ENCODE measurements at places on chromosomes 12 and 14.

- no peak for DNase-seq
These were observed 8.1 kb downstream of the CORO1C start for GRCh38 chr12:108722992-108723766.

DNA sequence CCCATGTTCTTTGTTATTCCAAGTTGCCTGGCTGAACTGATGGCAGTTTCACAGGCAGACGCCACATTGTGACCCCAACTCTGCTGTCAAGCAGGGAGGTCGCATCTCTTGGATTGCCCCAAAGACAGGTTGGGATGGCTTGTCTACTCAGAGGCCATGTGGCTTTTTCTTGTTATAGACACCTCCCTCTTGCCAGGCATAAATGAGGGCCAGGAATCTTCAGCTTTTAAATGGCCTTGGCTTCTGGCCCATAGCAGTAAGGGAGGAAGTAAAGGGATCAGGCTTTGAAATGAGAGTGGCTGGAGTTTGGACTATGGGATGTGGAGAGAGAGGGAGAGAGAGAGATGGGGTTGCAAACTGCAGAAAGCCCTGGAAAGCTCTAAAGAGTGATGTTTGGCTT is 215.0 kb downstream of the TBX5 start:
- no peak for DNase-seq

DNA sequence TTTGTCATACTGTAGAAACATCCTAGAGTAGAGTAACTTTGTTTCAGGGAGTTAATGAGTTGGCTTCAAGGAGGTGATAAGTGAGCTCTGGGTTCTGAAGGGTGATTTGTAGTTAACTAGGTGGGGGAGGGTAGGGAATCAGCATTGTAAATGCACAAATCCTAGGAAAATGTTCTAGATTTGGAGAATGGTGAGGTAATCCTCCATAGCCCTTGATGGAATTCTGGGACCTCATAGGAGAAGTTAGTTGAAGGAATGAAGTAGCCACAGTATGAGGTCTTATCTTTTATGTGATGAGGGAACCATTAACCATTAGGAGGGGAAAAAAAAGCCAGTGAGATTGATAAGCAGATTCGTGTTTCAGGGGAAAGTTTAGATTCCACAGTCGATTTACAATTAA is 8.0 kb downstream of the CNOT2 start:
- no peak for DNase-seq

- peak; percentile 64 for DNase-seq
These were observed at the start of gene LTB4R for GRCh38 chr14:24310646-24311604. Gene LTB4R, plus strand, starts transcription at chr14:24311502. Its CDS starts 4,150 bp downstream, at chr14:24315652.

DNA sequence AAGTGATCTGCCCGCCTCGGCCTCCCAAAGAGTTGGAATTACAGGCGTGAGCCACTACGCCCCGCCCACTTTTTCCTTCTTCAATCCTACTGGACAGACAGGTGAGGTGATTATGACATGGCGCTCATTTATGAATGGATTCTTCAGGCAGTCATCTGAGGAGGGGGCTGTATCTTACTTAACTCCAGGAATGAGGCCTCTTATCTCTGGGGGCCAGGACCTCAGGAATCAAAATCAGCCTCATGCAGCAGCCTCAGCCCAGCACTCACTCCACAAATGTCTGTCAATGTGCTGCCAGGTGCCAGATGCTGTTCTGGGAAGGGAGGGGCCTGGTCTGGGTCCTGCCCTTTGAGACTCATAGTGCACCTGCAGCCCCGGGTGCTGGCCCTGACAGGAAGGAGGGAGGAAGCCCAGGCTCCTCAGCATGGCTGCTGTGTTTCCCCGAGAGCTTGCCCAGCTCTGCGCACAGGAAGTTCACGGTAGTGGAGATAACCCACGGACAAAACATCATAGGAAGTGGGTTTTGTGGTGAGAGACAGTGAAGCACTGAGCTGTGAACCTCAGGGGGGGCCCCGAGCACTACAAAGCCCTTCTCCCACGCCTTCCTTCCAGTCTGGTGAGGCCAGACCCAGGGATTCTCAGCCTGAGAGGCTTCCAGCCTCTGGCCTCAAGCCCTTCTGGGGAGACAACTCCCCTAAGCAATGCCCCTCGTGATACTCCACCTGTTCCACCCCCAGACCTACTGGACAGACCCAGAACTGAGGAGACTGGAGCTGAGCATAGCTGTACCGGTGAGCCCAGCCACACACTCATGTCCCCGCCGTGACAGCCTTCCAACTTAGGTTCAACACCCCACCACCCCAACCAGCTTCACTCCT is 22.3 kb downstream of the GALNT6 start:
- peak; percentile 81 for DNase-seq

DNA sequence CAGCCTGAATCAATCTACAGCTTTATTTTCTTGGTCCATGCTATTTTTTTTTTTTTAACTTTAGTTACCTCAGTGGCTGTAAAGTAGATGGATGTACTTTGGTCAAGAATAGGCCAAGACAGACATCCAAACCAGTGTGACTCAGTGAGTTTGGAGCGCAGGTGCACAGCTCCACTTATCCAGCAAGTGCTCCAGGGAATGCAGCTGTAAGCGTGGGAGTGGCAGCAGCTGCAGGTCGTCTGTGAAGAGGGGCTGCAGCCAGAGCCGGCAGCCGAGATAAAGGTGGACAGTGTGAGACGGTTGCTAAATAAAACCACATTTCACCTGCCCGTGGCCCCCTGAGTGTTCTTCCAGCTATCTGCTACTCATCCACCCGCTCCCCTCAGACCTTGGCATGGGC is 1018.7 kb downstream of the AACS start:
- DNase-seq = no peak

GRCh38 chr14:30125322-30125979 is 197.8 kb upstream of the PRKD1 start:
- no peak for DNase-seq

- peak; percentile 37 for DNase-seq
These were observed 1.8 kb downstream of the SLC38A1 start for GRCh38 chr12:46266869-46267574.

DNA sequence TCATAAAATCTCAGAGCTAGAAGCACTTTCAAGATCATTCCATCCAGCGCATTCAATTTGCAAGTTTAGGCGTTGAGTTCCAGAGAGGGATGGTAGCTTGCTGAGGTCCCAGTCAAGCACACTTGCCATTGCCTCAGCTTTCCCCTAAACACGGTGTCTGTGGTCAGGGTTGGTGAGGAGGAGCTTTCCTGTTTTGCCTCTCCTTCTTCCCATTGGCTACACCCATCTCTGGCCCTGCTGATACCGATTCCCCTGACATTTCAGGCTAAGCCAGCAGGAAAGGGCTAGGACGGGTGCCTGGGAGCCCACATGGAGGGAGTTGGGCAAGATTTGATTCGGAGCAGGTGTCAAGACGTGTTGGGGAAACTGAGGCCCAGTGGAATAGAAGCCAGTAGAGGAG is 9.1 kb downstream of the NFATC4 start:
- no peak for DNase-seq

DNA sequence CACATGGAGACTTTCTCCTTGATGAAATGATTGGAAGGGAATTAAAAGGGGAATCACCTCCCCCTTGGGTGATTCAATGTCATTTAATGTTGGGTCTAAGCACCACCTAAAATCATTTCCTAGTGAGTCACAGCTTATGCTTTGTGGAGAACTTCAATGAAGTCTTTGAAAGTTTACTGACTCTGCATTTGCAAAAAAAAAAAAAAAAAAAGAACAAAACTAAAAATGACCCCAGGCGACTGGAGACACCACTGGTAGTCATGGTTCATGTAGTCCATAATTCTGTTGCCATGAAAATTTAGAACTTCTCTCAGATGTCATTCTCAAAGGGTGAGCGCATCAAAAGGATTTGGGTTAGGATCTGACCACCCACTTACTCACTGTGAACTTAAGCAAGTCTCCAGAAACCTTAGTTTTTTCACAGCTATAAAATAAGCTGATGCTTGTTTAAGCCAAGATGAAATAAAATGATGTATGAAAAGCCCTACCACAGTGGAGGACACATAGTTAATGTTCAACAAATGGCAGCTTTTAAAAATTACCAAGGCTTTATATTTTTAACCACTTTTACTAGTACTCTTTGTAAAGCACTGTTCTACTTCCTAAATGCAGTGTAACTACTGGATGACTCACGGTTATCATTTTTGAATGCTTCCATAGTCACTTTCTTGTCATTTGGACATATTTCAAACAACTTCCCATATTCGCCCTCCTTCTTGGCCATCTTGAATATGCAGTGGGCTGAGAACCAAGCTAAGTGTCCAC is 18.1 kb upstream of the KSR2 start:
- no peak for DNase-seq

GRCh38 chr12:111413442-111414086 is 7.8 kb downstream of the SH2B3 start:
- no peak for DNase-seq

DNA sequence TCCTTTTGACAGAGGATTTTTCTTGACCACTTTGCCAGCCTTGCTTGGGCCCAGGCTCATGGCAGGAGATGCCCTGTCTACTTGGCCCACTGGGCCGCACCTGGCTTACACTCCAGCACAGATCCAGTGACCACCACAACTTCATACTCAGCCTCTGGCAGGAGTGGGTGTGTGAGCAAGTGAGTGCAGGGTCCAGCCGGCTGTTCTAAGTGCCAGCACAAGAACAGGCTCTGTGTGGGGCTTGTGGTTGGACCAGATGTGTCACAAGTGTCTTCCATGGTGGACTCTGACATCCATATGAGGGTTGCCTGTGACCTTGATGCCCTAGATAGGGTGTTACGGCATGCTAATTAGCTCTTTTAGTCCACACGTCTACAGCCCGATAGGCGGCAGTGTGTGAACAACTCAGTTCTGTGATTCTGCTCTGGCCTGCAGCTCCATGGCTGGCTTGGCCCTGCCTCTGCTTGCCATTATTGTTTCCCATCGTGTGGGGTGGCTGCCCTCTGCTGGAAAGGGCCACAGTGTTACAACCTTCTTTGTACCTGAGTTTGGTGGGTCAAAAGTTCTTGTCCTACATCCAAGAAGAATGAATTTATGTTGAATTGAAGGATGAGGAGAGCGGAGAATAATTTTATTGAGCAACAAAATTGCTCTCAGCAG is 1089.1 kb downstream of the SLC6A15 start:
- no peak for DNase-seq

- peak; percentile 24 for DNase-seq
These were observed at the start of gene PLEKHA5 for GRCh38 chr12:19129486-19130223. Gene PLEKHA5, plus strand, starts transcription at chr12:19129733. Its CDS starts 67 bp downstream, at chr12:19129800.

- DNase-seq = no peak
These were observed 74.7 kb downstream of the TRIM9 start for GRCh38 chr14:51020024-51020710.

DNA sequence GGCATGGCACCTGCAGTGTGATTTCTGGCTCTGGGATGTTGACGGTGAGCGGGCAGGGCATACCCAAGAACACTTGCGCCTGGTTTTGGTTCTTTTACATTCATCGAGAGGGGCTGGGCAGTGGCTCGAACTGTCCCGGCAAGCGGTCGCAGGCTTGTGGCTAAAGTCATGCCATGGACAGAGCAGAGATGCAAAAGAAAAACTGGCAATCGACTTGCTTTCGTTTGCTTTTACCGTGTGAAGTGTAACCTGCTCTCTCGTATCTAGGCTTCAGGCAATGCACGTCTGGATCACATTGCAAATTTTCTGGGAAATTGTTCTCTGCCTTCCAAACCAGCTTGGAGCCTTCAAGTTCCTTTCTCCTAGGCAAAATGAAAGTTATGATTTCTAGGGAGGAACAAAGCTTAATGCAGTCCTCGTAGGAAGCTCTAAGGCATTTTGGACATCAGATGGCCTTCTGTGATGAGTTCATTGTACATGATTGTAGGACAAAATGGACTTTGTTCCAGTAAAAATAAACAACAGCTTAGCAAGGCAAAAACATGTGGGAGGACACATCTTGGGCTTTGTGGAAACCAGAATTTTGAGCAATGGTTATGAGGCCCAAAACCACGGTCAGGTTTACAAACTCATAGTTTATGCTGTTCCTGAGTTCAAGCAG is 18.3 kb downstream of the ADGRD1 start:
- DNase-seq = no peak

- no peak for DNase-seq
These were observed 19.3 kb downstream of the MMAB start for GRCh38 chr12:109553906-109554500.

- no peak for DNase-seq
These were observed 108.9 kb downstream of the DERA start for GRCh38 chr12:16020031-16020430.

GRCh38 chr12:26431211-26431610 is 235.8 kb downstream of the SSPN start:
- DNase-seq = no peak

GRCh38 chr14:64217834-64218233 is 76.3 kb downstream of the ESR2 start:
- DNase-seq = no peak

GRCh38 chr12:99110868-99111267 is 465.8 kb downstream of the APAF1 start:
- no peak for DNase-seq

DNA sequence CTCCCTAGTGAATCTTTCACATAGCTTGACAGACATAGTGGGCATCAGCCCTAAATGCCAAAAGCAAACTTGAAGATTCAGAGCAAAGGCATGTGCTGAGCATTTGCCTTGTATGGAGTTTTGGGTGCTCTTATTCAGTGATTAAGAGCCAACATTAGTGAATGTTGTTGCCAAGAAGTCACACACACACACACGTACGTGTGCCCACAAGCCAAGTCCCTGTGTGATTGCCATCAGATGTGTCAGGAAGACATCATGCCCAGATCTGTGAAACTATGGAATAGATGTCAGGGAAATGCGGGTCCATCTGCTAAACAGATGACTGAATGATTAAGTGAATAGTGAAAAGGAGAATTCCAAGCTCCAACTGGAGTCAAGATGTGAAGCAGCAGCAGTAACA is 149.0 kb downstream of the AKAP6 start:
- no peak for DNase-seq

GRCh38 chr12:40232602-40233001 is 7.8 kb downstream of the LRRK2 start:
- DNase-seq = no peak

- DNase-seq = no peak
These were observed 20.7 kb downstream of the SLC7A7 start for GRCh38 chr14:22794551-22794951.

DNA sequence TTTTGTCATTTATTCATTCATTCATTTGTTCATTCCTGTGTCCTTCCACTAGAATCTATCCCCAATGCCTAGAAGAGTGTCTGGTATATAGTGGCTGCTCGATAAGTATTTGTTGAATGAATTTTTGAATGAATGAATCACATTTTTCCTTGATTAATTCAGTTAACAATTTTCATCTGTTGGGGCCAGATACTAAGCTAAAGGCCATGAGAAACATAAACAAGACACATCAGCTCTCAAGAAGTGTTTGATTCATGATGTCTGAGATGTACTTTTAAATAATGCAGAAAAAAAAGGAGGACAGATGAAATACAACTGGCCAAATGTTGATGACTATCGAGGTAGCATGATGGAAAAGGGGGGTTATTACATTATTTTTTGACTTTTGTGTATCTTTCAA is 48.1 kb upstream of the TMED10 start:
- no peak for DNase-seq

GRCh38 chr12:118727196-118727978 is 254.0 kb upstream of the SRRM4 start:
- DNase-seq = no peak

- DNase-seq = no peak
These were observed 21.4 kb downstream of the CCDC177 start for GRCh38 chr14:69553252-69553651.

Measured in activated effector memory CD4-positive, alpha-beta T cell treated with Interleukin-2 at 50 U/mL for 16 hours (primary cell).